ENCODE measurements at places on chromosomes 11 and 22. TPM values are rescaled to one million over a fixed set of nuclear protein-coding genes. Genes with fewer than 3 reads are reported as not detected.

PHRF1 gene
- total RNA-seq = 75.3 TPM

P2RY6 gene
- not detected for total RNA-seq

FIBP gene
- total RNA-seq = 303 TPM

FAM180B gene
- not detected for total RNA-seq

DNAJB7 gene
- not detected for total RNA-seq

TENM4 gene
- total RNA-seq = not detected

TRPM5 gene
- total RNA-seq = 1.7 TPM

NEAT1 gene
- 61.5 TPM for total RNA-seq

FAM83F gene
- 3.0 TPM for total RNA-seq

CHRM1 gene
- total RNA-seq = not detected

ARHGAP8 gene
- total RNA-seq = 38.1 TPM

SREBF2 gene
- 88.5 TPM for total RNA-seq

ARVCF gene
- 219 TPM for total RNA-seq

WT1 gene
- not detected for total RNA-seq

NCAM1 gene
- not detected for total RNA-seq

TIMP3 gene
- total RNA-seq = not detected

OR6T1 gene
- not detected for total RNA-seq

MMP3 gene
- total RNA-seq = not detected

C11orf68 gene
- 21.7 TPM for total RNA-seq

OR4C3 gene
- not detected for total RNA-seq

UBQLN3 gene
- not detected for total RNA-seq

SULT4A1 gene
- total RNA-seq = not detected

PKDREJ gene
- total RNA-seq = not detected

HPX gene
- total RNA-seq = 0.25 TPM

PLEKHB1 gene
- 43.0 TPM for total RNA-seq

MPZL2 gene
- total RNA-seq = 30.4 TPM

SHISA8 gene
- not detected for total RNA-seq

PES1 gene
- total RNA-seq = 73.9 TPM

SNX19 gene
- total RNA-seq = 61.1 TPM

FAR1 gene
- 25.9 TPM for total RNA-seq

CRYBB2 gene
- total RNA-seq = not detected

RASL10A gene
- 2.1 TPM for total RNA-seq

PNPLA3 gene
- total RNA-seq = 0.15 TPM

Data from HT-29 (cell line).